EL (cell line): ENCODE measurements at places on chromosomes 1 and 21.

GRCh38 chr1:154520333-154520732 is 18.1 kb upstream of the SHE start:
- no peak for DNase-seq

- no peak for DNase-seq
These were observed 3.3 kb upstream of the CD1B start for GRCh38 chr1:158334526-158335212.

DNA sequence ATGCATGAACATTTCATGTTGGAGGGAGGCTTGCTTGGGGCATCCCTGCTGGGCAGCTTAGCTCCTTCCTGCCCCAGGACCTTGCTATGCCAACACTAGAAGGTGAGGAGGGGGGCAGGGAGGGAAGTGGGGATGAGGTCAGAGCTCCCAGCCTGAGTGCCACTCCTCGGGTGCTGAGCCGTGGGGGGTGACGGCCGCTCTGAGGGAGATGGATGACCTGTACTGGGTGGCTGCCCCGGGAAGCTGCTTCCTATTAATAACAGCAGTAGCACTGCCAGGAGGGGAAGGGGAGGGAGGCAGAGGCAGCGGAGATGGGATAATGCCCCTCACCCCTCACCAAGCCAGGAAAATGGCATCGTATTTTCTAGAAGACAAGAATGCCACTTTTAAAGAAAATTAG is 60.6 kb downstream of the UBIAD1 start:
- DNase-seq: no peak

DNA sequence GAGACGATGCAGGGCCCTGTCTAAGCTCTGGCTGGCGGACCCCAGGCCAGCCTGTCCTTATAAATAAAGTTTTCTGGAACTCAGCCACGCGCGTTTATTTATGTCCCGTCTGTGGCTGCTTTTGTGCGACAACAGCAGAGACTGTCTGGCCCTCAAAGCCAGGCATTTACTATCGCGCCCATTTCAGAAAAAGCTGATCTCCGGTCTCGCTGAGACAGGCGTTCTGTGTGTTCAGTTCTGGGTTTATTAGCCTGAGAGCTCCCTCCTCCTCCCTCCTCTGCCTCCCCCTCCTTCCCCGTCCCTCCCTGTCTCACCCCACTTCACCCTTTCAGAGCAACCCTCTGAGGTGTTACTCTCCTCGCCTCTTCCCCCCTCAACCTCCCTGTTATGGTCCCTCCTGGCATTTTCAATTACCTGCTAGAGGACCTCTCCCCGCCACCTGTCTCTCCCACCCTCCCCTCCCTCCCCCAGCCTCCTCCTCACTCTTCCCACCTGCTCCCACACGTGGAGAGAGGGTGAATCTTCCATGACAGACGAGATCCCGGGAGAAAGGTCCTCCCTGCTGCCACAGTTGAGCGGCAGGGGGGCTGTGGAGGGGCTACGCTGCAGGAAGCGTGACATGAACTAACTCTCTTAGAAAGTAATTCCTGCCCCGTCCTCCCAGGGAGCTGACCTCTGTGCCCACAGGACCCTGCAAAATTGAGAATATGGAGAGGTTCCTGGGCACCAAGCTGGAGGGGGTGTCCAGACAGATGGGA is 59.9 kb downstream of the SPSB1 start:
- no peak for DNase-seq

GRCh38 chr1:27471477-27471876 is 18.5 kb downstream of the WASF2 start:
- no peak for DNase-seq

DNA sequence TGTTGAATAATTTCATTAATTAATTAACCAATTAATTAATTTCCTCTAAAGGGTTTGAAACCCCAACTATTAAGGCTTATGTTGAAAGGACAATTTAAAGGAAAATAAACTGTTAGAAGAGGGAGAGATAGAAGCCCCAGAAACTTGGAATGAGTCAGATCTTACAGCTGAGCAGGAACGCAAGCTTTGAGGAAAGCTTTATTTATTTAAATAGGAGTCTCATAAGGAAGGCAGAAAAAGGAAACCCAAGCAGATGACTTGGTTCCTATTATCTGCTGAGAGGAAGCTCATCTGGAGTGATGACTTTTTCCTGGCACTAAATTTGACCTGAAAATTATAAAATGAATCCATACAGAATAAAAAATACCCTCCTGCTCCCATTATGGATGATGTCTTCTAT is 105.1 kb downstream of the ROR1 start:
- DNase-seq: peak; percentile 19

GRCh38 chr1:29243871-29244200 is 7.5 kb downstream of the PTPRU start:
- peak; percentile 83 for DNase-seq

GRCh38 chr1:214466403-214467077 is 84.9 kb downstream of the PTPN14 start:
- no peak for DNase-seq

DNA sequence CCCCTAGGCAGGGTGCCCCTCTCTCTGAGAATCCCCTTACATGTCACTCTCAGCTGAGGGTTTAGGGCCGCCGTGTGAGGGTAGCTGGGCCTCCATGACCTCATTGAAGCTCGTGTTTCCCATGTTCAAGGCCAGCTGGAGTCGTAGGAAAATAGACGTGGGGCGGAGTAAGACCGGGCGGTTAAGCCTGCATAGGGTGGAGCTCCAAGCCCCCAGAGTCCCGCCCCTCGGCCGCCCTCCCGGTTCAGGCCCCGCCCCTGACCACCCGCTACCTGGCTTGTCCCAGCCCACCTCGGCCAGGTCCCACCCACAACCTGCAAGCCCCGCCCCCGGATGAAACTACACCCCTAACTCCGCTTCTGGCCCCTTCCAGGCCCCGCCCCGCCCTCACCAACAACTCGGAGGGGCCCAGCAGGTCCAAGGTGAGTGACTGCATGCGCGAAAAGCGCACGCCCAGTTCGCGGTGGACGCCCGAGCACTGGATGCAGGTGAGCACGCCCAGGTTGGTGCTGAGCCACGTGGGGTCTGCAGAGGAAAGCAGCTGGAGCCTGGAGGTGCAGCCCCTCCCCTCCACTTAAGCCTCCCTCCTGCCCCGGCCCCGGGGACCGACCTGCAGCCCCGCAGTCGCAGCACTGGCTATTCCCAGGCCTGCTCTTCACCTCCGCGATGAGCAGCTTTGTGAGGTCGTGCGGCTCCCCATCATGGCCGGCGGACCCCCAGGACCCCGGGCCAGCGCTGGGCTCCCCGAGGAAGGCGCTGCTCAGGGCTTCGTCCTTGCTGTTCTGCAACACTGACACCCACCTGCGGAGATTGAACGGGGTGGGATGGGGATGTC is 12.2 kb upstream of the TCEA3 start:
- no peak for DNase-seq

DNA sequence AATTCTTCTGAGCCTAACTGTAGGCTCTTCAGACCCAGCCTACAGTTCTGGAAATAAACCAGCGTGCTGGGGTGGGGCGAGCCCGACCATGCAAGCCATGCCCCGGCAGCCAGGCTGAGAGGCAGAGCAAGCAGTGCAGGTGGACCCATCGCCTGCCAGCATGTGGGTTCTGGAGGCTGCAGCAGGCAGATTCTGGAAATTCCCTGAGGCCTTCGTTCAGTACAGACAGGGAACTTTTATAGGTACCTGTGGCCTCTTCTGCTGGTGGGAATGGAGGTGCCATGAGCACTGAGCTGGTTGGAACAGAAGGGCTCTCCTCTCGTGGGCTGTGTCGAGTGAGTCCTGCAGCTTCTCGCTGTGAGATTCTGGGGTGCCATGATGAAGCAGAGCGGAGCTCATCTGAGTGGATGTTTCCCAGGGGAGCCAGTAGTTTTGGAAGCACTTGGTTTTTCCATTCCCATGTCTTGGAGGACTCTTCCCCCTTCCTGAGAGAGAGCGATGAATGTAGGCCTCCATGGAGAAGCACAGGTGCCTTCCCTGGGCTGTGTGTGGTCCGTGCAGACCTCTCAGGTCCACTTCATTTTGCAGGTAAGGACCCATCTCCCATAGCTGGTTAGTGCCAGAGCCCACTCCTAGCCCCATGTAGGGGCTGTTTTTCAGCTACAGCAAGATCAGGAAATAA is 94.1 kb downstream of the PCBP3 start:
- DNase-seq: no peak

DNA sequence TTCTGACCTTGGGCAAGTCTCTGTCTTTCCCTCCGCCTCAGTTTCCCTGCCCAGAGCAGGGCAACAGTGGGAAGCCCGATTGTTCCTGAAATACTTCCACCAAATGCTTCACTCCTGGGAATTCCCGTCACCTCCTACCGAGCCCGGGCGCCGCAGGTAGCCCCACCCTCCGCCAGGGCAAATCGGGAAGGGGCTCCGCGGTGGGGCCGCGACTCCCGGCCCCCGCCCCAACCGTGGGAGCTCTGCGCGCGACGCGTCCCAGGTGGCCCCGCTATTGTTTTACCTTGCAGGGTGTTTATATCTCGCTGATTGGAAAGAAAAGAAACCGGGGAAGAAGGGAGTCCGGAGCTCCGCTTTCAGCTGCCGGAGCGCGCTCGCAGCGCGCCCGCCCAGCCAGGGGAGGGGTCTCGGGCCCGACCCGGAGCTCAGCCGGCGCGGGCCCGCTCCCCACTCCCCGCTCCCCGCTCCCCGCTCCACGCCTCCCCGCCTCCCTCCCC is 407 bp downstream of the IGSF3 start:
- DNase-seq: no peak

GRCh38 chr1:19130468-19130867 is 79.6 kb downstream of the UBR4 start:
- no peak for DNase-seq

- no peak for DNase-seq
These were observed 5.6 kb downstream of the MX2 start for GRCh38 chr21:41367301-41367944.

DNA sequence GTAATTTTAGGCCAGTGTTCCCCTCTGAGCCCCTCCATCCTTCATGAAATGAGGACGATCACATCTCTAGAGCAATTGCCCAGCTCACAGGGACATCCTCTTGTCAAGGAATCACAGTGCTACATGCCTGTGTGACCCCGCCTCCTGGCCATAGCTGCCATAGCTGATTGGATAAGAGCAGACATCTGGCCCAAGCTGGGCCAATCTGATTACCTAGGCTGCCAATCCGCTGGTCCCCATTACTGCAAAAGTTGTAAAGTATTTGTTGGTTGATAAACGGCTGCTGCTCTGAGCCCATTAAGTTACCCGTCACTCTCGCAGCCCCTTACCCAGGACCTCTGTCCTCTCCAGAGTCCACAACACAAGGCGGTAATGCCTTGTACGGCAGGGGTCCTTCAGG is 8.3 kb downstream of the NT5C1A start:
- DNase-seq: no peak

- DNase-seq: no peak
These were observed 6.2 kb upstream of the IL10RB start for GRCh38 chr21:33259995-33260394.

DNA sequence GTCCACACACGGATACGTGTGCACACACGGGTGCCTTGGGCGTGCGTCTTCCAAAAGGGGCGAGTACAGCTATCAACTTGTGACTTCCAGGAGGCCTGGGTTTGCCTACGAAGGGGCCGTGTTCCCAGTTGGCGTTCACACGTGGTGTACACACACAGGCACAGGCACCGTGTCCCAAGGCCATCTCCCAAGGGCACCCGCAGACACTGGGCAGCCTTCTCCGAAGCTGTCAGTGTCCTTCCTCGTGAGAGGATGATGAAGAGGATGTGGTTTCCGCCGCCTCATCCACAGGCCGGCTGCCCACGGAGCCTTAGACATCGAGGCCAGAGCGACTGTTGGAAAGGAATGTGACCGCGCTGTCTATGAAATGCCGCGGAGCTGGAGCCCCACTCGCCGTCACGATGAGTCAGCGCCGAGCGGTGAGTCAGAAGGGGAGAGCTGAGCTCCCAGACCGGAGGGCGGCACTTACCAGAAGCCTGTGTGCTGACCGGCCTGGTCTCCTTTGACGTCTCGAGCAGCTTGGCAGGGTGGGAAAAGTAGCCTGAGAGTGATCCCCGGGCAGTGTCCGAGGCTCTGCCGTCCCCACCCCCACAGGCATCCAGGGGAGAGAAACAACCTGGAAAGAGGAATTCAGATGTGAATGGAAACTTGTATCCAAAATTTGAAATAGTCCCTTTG is 141.4 kb upstream of the ARHGEF16 start:
- DNase-seq: peak; percentile 99

DNA sequence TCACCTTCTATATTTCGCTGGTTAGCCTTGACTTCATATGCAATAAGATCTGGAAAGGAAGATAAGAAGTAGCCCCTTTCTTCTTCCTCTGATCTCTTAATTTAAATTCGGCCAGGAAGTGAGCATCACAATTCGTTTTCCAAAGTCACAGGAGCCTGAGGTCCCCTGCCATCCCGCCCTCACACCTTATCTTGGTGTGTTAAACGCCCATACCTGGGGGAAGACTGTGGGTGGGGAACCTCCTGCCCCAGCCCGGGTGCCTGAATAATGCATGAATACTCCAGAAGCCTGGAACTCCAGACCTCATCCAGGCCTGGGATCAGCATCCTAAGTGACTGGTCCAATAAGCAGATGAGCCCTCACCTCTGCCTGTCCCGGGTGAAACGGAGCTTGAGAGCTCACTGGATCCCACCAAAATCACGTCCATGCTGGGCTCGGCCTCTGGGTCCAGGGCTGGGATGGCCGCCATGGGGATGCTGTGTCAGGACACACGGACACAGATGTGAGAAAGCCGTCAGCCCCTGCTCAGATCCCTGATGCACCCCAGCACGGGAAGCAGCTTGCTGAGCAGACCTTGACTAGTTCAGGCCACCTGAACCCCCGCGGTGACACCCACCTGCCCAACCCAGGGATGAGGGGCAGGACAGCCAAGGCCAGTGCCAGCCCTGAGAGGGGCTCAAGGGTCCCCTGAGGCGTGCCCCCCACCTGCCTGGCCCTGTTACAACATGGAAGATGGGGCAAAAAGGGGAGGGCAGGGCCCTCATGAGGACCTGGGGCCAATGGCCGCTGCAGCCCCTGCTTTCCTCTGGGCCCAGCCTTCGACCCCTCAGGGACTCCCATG is 686 bp downstream of the DNMT3L start:
- DNase-seq: no peak

DNA sequence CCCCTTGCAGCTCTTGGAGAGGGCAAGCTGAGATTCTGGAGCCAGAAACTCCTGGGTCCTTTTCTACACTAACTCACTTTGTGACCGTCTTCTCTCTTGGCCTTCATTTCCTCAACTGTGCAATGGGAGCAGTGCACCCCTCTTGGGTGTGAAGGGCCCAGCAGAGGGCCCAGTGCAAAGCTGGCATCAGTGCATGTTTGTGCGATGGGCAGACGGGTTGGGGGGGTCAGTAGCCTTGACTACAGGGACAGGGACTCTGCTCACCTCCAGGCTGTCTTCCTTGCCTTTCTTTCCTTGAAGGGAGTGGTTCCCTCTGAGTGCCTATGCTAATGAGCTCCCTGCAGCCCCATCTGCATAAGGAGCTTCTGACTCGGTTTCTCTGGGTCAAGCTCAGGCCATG is 51.0 kb downstream of the EDN2 start:
- DNase-seq: no peak

DNA sequence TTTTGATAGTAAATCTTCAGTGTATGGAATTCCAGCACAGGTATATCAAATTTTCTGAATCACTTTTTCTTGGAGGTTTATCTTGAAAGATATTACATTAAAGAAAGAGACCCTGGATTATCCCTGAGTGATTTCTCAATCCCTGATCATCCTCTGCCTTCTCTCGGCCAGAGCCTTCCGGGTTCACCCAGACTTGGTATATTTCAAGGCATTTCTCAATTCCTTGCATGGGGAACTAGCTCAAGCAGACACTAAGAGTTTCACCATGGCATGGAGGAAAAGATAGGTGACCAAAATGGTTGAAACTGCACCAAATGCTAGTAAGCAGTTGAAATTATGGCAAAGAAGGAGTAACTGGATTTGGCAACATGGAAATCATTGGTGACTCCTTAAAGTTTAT is 5.7 kb downstream of the VAMP4 start:
- no peak for DNase-seq
